ENCODE measurements at places on chromosomes 16 and 17.

DNA sequence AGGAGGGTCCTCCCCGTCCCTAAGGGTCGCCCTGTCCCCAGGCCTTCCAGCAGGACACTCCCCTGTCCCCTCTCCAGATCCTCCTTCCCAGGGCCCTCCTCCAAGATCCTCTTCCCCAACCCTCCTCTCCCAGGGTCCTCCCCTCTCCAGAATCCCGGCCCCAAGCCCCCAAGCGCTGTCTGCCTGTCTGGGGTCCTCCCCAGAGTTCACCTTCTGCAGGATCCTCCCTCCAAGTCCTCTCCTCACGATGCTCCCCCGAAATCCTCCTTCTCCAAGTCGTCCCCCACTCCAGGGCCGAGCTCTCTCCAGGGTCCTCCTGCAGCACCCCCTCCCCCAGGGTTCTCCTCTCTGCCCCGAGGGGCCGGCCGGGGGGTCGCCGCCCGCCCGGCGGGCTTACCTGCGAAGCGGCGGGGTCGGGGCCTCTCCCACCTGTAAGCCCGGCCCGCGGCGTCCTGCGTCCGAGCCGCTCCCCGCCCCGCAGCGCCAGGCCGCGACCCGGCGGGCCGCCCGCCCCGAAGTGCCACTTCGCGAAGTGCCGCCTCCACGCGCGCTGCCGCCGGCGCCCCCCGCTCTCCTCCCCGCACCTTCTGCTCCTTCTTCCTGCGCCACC lies 678 bp upstream of the BAIAP2 start:
- peak; percentile 62 for DNase-seq

DNA sequence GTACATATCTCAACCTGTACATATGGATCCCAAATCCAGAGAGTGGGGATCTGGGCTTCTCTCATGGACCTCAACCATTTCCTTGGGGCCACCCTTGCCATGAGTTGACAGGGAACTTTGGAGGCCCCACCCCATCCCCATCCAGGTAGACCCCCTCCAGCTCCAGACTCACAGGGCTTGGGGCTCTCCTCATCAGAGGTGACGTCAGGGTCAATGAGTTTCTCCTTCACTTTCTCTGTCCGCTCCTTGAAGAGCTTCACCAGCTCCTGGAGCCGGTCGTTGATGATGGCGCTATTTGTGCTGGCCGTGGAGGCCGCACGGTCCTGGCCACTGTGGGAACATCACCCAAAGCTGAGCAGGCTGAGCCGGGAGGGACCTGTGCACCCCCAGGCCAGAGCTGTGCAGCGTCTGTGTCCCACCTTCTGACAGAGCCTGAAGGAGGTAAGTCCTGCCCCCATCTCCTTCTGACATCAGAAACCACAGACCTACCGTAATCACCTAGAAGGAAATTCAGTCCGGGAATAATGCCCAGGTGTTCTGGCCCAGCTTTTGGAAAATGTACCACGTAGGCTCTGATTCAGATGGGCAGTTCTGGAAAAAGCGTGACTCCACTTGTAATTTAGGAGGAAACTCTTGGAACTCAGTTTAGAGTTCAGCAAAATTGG lies 50.6 kb downstream of the CNGB1 start:
- no peak for DNase-seq

DNA sequence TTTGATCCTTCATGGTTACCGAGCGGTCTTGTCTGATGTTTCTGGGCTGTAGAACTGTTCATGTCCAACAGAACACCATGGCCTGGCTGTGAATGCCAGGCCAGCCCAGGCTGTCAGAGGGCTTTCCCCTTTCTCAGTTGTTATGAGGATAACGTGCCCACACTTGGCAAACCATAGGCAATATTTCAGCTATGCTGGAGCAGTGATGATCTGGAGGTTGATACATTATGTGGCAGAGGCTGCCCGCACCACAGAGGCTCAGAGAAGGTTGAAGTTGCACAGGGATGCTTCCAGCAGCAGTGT lies 92.9 kb downstream of the C16orf78 start:
- DNase-seq, result no peak

DNA sequence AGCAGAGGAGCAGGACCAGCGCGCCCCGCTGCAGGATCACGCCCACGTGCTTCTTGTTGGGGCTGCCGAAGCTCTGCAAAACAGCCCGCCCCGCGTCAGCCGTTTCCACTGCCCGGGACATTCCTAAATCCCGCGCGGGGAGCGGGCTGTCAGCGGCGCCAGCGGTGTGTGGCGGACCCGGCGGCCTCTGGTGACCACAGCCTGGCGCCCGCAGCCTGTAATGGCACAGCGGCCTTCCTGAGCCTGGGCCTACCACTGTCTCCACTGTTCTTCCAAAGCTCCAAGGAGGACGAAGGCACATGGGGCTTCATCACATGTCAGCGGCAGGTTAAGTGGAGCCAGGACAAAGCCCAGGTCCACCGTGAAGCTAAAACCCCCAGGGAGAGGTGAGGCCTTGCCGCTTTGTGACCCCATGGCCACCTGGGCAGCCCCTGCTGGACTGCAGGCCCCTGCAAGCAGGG lies 2.5 kb downstream of the SLC47A2 start:
- no peak for DNase-seq
